ENCODE measurements at places on chromosomes 16 and 17.

DNA sequence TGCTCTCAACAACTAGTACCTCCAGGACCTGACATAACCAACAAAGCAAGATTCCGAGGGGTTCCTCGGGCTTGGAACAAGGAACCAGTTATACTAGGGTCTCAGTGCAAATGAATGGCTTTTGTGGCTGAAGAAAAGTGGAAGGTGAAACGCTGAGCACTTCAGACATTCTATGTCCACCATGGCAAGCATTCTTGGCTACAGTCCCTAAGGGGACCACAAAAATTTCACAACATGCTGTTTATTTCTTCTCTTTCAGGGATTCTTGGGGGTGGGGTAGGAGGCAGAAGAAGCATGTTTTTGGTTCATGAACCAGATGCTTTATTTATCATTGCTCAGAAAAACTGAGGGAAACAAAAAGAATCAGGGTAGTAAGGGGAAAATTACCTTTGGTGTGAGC is 479.9 kb upstream of the CDH11 start:
- ATAC-seq, result no peak

DNA sequence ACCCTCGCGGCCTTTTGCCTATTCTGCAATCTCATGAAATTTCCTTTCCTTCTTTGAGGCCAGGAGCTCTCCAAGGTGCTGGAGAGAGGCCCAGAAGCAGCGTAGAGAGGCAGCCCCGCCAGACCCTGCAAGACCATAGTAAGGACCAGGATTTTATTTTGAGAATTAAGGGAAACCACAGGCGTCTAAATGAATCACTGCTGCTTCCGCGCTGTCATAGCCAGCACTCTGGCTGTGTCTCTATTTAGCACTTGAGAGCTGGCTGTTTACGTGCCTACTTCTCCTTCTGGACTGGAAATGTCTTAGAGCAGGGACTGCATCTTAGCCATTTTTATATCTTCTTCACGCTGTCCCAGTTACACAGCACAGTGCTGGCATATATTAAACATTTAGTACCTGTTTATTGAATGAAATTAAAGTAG is 37.6 kb upstream of the PIRT start:
- peak; percentile 11 for ATAC-seq

DNA sequence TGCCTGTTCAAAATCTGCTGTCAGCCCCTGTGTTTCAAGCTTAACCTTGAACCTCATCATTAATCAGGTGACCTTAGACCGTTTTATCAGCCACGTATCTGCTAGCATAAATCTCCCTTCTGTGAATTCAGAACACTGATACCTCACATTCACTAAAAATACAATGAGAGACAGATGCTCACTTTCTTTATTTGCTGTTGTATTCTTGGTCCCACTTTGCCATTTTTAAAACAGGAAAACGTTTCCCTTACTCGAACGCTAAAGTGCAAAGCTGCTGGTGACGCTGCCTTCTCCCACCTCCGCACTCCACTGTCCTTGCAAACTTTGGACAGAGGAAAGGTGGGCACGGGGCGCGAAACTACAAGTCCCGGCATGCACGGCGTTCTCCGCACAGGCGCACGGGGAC is 220 bp upstream of the ARHGAP44 start:
- ATAC-seq, result no peak

DNA sequence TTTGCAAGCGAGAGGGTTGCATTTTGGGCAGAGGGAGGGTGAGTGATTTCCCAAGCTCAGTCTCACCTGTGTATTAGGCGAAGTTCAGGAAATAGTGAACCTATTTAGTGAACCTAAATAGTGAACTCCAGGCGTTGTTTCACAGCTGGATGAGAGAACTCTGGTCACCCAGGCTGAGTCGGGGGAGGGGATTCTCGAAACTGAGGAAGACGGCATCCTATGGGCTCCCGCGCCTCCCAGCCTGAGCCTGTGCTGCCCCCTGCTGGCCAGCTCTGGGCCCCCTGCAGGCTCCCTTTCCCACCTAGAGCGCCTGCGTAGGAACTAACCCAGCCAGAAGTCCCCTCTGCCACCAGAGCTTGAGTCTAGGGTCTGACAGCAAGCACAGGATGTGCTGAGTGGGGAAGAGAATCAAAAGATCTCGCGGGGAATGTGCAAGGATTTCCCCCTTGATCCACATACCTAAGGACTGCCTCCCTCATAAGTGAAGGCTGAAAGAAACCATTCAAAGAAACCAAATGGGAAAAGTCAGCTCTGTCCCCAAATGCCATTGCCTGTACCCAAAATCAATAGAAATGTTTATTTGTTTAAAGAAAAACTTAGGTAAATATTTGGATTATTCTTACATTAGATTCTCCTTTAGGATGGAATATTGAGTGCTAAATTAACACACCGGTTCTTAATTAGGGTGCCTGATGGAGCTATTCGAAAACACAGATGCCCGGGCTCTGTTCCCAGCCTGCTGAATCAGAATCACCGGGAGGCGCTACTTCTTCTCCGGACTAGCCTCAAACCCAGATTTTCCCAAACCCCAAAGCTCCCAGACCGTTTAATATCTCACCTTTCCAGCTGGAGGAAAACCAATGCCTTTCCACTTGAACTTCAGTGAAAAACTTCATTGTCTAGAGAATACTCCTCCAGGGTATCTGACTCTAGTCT is 14.8 kb upstream of the MARVELD3 start:
- peak; percentile 72 for ATAC-seq

- ATAC-seq, result peak; percentile 97
These were observed 26.8 kb downstream of the METTL16 start for GRCh38 chr17:2484876-2485275.

- ATAC-seq, result no peak
These were observed 443.0 kb downstream of the WWOX start for GRCh38 chr16:78542419-78542818.
